ENCODE measurements at places on chromosomes 7 and 10. TPM values are rescaled to one million over a fixed set of nuclear protein-coding genes. Genes with fewer than 3 reads are reported as not detected.

DNA sequence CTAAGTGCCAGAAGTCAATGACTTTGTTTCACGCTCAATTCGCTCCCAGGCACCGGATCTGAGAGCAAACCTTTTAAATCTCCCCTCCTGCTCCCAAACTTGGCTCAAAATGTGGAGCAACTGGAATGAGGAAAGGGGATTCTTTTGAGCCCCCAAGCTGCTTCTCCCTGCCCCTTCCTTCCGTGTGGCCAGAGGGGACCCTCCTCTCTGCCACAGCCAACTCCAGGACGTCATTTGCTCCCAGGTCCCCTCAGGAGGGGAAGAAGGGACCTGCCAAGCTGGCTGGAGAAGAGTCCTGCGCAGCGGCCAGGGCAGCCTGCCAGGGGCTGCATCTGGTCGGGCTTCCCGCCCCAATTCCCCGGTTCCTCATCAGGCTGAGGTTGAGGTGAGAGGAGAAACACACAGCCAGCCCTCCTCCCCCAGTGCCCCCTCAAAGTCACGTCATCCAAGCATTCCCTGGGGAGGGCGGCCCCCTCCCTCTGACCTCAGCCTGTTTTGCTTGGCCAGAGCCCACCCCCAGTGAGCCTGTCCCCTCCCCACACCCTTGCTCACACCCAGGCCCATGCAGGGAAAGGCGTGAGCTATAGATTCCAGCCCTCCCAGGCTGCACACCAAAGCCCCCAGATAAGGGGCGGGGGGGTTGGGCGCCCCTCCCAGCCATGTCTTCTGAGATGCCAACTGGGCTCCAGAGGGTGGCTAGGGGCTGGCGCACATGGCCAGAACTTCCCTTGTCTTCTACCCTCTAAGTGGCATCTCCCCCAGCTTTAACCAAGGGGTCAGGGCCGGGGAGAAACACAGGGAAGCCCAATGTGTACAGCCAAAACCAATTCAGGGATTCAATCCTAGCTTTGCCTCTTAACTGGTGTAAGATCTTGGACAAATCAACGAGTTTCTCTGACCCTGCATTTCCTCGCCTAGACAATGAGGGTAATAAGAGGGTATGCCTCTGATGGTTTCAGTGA is 35.0 kb downstream of the SH3PXD2A start:
- peaks cover 9% of the 10 kb centered on the region for H3K4me1 ChIP-seq
- peak; percentile 60 for DNase-seq
- no peak overlapping the region for H3K27ac ChIP-seq
- no peaks in the 10 kb centered on the region for H3K27me3 ChIP-seq
- no peaks in the 10 kb centered on the region for H3K36me3 ChIP-seq

DNA sequence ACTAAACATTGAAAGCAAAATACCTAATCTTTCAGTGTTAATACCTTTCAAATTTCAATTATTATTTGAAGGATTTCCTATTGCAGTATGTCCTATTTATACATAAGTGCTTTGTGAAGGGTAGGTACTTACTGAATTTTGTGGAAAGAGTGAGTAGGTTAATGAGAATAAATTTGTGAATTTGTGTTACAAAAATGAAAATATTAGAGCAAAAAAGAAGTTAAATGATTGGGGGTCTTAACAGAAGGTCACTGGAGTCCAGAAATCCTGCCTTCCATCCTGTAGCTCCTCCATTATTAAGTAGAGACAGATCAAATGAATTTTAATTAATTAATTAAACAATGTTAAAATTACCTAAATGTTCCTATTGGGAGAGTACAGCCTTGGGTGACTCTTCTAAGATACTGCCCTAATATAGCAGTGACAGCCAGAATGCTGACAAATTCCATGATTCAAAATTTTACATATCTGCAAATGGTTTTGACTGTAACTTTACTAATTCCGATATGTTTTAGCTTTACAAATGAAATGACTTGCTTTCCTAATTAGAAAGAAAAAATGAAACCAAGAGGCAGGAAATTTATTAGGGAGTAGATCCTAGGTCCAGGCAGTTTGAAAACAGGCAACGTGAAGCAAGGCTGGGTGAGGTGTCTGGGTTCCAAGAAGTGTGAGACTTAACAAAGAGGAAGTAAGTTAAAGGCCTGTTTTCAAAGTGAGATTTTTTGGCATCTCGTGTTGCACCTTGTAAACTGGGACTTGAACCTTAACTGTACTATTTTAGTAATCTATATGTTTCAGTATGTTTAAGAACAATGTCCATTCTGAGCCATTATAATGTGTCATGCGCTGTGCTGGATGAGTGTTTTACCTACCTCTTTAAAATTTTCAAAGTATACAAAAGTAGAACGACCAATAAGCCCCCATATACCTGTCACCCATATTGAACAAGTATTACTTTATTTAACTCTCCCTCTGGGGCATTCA is 1.5 kb downstream of the PIK3CG start:
- H3K4me3 ChIP-seq, result peak overlapping the region; percentile 39
- peak overlapping the region; percentile 72 for H3K27ac ChIP-seq
- peaks cover 19% of the 10 kb centered on the region for H3K4me1 ChIP-seq
- H3K36me3 ChIP-seq, result no peaks in the 10 kb centered on the region

- no peaks in the 10 kb centered on the region for H3K36me3 ChIP-seq
- no peak overlapping the region for H3K27ac ChIP-seq
- H3K27me3 ChIP-seq, result no peaks in the 10 kb centered on the region
- no peak for DNase-seq
Measured at GRCh38 chr7:45052011-45052410, 36.8 kb downstream of the NACAD start.

- no peak for DNase-seq
- no peak overlapping the region for H3K27ac ChIP-seq
- no peak overlapping the region for H3K4me3 ChIP-seq
- H3K36me3 ChIP-seq, result no peaks in the 10 kb centered on the region
- H3K27me3 ChIP-seq, result no peaks in the 10 kb centered on the region
Measured at GRCh38 chr7:122006687-122007086, 133.7 kb downstream of the PTPRZ1 start.

- no peak overlapping the region for H3K27ac ChIP-seq
- no peak for DNase-seq
- no peaks in the 10 kb centered on the region for H3K36me3 ChIP-seq
- H3K4me3 ChIP-seq, result no peak overlapping the region
- no peaks in the 10 kb centered on the region for H3K27me3 ChIP-seq
Measured at GRCh38 chr7:48316768-48317167, 145.5 kb downstream of the ABCA13 start.

- no peak for DNase-seq
- H3K36me3 ChIP-seq, result no peaks in the 10 kb centered on the region
- no peaks in the 10 kb centered on the region for H3K27me3 ChIP-seq
- no peak overlapping the region for H3K27ac ChIP-seq
Measured at GRCh38 chr7:51680594-51681399, 364.2 kb upstream of the COBL start.

- peak overlapping the region; percentile 91 for H3K4me3 ChIP-seq
- H3K27ac ChIP-seq, result peak overlapping the region; percentile 100
- no peak for DNase-seq
- H3K27me3 ChIP-seq, result no peaks in the 10 kb centered on the region
- H3K36me3 ChIP-seq, result no peaks in the 10 kb centered on the region
Measured at GRCh38 chr7:44748948-44749731, 493 bp downstream of the ZMIZ2 start.

- no peak overlapping the region for H3K4me3 ChIP-seq
- no peaks in the 10 kb centered on the region for H3K27me3 ChIP-seq
- H3K27ac ChIP-seq, result no peak overlapping the region
- H3K36me3 ChIP-seq, result no peaks in the 10 kb centered on the region
Measured at GRCh38 chr7:128389618-128390329, 20.0 kb downstream of the IMPDH1 start.

DNA sequence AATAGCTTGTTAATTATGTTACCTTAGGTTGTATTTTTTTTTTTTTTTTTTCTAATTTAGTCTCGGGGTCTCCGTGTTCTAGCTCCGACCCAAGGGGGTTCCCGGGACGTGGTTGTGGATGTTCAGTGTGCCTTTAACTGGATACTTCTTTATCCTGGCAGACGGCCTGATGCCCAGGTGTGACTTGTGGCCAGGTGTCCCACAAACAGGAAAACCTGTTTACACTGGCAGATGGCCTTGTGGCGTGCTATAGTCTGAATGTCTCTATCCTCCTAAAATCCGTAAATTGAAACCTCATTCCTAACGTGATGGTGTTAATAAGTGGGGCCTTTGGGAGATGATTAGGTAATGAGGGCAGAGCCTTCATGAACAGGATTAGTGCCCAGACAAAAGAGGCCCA is 546.4 kb upstream of the C7orf33 start:
- no peaks in the 10 kb centered on the region for H3K36me3 ChIP-seq
- H3K4me3 ChIP-seq, result no peak overlapping the region

- no peak for DNase-seq
- no peak overlapping the region for H3K4me3 ChIP-seq
- H3K4me1 ChIP-seq, result no peaks in the 10 kb centered on the region
- no peaks in the 10 kb centered on the region for H3K27me3 ChIP-seq
- no peak overlapping the region for H3K27ac ChIP-seq
Measured at GRCh38 chr7:10266976-10267375, 706.7 kb upstream of the PHF14 start.

DNA sequence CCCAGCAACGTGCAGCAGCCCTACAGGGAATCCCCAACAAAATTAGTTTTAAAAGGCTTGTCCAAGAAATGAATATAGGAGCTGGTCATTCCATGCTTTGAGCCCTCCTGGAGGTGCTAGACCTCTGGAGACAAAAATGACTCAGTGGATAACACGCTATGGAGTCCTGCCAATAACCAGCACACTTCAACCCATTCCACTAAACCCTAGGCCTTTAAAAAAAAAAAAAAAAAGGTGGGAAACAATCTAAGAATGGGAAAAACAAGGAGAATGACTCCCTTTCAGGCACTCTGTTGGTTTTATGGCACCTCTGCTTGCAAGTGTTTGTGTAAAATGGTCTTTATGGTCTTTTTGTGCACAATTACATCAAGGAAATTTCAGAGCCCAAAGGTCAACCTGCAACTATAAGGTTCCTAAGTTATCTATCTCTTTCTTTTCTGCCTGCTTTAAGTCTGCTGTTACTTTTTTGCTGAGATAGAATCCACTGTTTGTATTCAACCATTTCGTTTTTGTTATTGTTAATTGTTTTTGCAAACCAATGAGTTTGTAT is 21.3 kb downstream of the AVL9 start:
- no peak for DNase-seq
- no peak overlapping the region for H3K4me3 ChIP-seq

GRCh38 chr7:5636446-5636835 is 145.0 kb downstream of the RNF216 start:
- H3K4me3 ChIP-seq, result no peak overlapping the region
- DNase-seq, result no peak

DNA sequence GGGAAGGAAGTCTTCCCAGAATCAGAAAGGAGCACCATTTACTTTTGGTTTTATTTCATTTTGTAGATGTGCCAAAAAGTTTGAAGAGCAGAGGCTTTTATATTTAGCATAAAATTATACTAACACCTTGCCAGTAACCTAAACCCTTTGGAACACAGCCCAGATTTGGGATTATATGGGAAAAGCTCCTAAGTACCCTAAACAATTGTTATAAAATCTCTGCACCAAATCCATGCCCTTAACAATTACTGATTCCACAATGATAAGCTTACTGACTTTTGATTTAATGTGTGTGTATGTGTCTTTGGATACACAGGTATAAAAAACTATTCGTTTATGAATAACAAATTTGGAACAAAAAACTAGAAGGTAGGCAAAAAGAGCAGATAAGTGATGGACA is 39.0 kb upstream of the TMEM229A start:
- H3K4me1 ChIP-seq, result peaks cover 9% of the 10 kb centered on the region
- H3K27ac ChIP-seq, result no peak overlapping the region
- H3K4me3 ChIP-seq, result no peak overlapping the region

DNA sequence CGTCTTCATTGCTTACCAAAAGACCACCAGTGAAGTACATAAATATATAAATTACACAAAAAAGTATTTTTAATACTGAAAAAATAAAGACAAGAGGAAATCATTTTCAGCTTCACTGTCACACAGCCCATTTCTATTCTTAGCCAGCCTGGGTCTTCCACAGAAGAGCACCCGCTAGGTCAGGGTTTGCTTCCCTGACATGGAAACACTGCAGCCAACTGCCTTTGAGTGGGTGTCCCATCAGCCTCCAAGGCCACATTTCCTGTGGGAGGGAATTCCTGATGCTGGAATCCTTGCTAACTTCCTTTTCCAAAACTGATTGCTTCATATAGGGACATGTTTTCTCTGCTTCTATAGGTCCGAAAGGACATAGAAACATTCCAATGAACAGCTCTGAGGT is 137.8 kb upstream of the CAV2 start:
- no peak overlapping the region for H3K4me3 ChIP-seq
- no peaks in the 10 kb centered on the region for H3K36me3 ChIP-seq
- no peak for DNase-seq
- no peak overlapping the region for H3K27ac ChIP-seq
- no peaks in the 10 kb centered on the region for H3K4me1 ChIP-seq

- H3K4me1 ChIP-seq, result no peaks in the 10 kb centered on the region
- DNase-seq, result no peak
- no peaks in the 10 kb centered on the region for H3K27me3 ChIP-seq
- no peak overlapping the region for H3K4me3 ChIP-seq
- no peaks in the 10 kb centered on the region for H3K36me3 ChIP-seq
Measured at GRCh38 chr7:55351263-55351662, 13.9 kb upstream of the LANCL2 start.

- no peak overlapping the region for H3K4me3 ChIP-seq
- H3K27ac ChIP-seq, result no peak overlapping the region
- no peaks in the 10 kb centered on the region for H3K36me3 ChIP-seq
- no peak for DNase-seq
- H3K27me3 ChIP-seq, result no peaks in the 10 kb centered on the region
Measured at GRCh38 chr7:96061009-96061408, 260.9 kb downstream of the SLC25A13 start.

- no peaks in the 10 kb centered on the region for H3K27me3 ChIP-seq
- no peak overlapping the region for H3K4me3 ChIP-seq
- H3K36me3 ChIP-seq, result no peaks in the 10 kb centered on the region
- no peak for DNase-seq
Measured at GRCh38 chr10:123146013-123146893, 1.7 kb upstream of the HMX2 start.

GRCh38 chr7:36188906-36189305 is 35.9 kb downstream of the EEPD1 start:
- peaks cover 11% of the 10 kb centered on the region for H3K4me1 ChIP-seq
- H3K27me3 ChIP-seq, result no peaks in the 10 kb centered on the region
- no peak for DNase-seq
- no peak overlapping the region for H3K4me3 ChIP-seq

MORN4 gene
- 0.35 TPM for total RNA-seq

GOLGA7B gene
- total RNA-seq, result 0.76 TPM

ADAMTS14 gene
- total RNA-seq, result 5.2 TPM

OPALIN gene
- total RNA-seq, result not detected

CAV1 gene
- 42.6 TPM for total RNA-seq

RELN gene
- total RNA-seq, result 3.9 TPM

VSTM4 gene
- 4.7 TPM for total RNA-seq

NPC1L1 gene
- 0.66 TPM for total RNA-seq

MUC12 gene
- 31.8 TPM for total RNA-seq
